Uterine smooth muscle cell (primary cell): ENCODE measurements at places on chromosomes 5 and 9. TPM values are rescaled to one million over a fixed set of nuclear protein-coding genes. Genes with fewer than 3 reads are reported as not detected.

Gene OSMR
- 52.6 and 59.1 TPM in 2 replicates for total RNA-seq

Gene PCDHGA3
- total RNA-seq = 0.22 and 0.87 TPM in 2 replicates

Gene PCDHA12
- total RNA-seq = 0.11 and 0.12 TPM in 2 replicates

Gene IRGM
- total RNA-seq = 0.12 and 0.22 TPM in 2 replicates

Gene NEURL1B
- total RNA-seq = 4.7 and 11.4 TPM in 2 replicates
